ENCODE measurements at places on chromosomes 13 and 19.

DNA sequence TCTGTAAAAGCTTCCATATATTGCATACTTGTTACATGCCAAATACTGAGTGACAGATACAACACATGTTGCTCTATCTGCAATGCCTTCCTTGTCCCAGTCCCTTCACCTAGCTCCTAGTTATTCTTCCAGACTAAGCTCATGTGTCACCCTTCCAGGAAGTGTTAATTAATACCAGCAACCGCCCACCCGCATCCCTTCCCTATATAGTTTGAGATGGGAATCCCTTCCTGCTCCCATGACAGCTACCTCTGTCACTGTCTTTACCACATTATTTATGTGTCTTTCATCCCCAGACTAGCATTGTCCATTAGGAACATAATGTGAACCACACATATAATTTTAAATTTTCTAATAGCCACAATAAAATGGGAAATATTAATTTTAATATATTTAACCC, 49.5 kb upstream of the FRY start:
- no peak for DNase-seq

GRCh38 chr13:93355094-93355493, 128.5 kb downstream of the GPC6 start:
- DNase-seq: no peak

- DNase-seq: no peak
Measured at GRCh38 chr13:32594157-32594738, 8.0 kb downstream of the PDS5B start.

DNA sequence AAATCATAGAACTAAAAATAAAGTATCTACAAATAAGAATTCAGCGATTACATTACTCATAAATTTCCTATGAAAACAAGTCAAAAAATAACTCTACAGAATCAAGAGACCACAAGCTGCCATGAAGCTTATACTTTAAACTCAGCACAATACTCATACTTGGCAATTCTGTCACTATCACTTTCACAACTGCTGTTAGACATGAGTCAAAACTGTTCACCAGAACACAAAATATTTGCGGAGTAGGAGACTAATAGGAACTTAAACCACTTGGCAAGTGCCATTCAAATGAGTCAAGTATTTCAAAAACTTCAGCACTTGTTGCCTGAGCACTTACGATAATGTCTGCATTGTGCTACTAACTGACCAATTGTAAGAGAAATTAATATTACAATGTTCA, 387.8 kb upstream of the GPC6 start:
- no peak for DNase-seq

GRCh38 chr13:45951166-45951565, 99.6 kb upstream of the SIAH3 start:
- no peak for DNase-seq

DNA sequence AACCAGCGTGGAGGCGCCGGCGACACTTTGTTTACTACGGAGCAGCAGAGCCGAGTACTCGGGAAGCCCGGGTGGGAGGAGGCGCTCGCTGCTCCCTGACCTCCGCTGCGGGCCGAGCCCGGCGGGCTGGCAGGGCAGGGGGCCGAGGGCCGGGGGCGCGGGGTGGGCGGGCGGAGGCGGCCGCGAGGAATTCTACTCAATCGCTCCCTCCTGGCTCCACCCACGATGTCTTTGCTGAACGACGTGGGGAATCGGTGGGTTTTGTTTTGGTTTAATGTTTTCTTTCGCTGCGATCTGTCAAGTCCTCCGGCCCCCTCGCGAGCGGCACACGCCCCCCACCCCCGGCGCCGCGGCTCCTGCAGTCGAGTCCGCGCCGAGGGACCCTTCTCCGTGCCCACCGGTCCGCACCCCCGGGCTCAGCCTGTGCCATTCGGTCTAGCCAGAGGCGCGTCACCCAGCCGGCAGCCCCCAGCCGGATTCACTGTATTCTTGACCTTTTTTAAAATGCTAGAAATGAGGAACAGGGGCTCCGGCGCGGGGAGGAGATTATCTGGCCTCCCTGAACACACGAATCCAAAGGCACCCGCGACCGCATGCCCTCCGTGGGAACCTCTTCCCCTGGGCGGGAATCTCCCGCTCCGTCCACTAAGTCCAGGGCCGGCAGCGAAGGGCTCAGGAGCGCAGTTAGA, 636 bp upstream of the FOXO1 start:
- DNase-seq: no peak

DNA sequence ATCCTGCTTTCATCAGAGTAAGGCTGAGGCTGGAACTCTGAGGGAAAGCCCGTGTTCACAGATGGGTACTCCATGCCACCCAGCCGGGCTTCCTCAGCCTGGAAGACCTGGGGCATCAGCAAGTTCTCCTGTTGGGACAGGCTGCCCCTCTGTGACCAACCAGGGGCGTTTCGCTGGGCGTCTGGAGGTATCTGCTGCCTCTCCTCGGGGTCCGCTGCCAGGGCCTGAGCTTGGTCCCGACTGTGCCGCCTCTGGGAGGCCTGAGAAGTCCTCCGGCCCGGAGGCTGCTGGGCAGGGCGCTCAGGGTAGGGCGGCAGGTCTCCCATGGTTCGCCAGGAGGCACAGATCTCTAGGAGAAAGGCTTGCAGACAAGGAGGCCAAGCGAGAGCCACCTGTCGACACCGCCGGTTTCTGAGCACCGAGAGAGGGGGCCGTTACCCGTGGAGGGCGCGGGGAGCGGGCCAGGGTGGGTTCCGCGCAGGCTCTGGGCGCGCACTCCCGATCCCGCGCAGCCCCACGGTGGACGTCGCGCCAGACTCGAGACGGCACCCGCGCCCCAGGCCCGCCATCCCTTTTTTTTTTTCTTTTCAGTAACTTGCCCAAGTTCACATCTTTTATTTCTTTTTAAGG, at the start of gene RSPH6A:
RSPH6A (minus strand) TSS at position 458 of the 630 bp plus-strand sequence; CDS start at position 326, 132 bp downstream.
- no peak for DNase-seq

- no peak for DNase-seq
Measured at GRCh38 chr13:39245688-39246087, 207.4 kb downstream of the NHLRC3 start.

- DNase-seq: no peak
Measured at GRCh38 chr19:40687525-40688016, 2.9 kb downstream of the NUMBL start.

DNA sequence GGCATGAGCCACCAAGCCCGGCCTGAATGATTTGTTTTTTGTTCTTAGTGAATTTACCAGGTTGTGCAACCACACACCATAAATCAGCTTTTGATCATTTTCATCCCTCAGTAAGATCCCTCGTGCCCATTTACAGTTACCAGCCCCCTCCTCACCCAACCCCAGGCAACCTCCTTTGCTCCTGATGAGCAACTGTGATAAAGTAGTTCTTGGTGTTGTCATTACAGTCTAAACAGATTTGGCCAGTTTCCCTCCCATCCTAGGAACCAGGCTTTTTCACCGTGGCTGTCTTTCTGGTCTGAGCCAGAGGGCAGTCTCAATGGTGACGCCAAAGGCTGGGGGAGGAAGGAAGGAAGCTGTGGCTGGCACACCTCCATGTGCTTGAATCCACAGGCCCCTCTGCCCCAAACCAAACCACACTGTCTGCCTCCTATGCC, 61.2 kb upstream of the WDFY2 start:
- DNase-seq: no peak

- no peak for DNase-seq
Measured at GRCh38 chr19:38006361-38007045, 99.5 kb downstream of the SIPA1L3 start.

DNA sequence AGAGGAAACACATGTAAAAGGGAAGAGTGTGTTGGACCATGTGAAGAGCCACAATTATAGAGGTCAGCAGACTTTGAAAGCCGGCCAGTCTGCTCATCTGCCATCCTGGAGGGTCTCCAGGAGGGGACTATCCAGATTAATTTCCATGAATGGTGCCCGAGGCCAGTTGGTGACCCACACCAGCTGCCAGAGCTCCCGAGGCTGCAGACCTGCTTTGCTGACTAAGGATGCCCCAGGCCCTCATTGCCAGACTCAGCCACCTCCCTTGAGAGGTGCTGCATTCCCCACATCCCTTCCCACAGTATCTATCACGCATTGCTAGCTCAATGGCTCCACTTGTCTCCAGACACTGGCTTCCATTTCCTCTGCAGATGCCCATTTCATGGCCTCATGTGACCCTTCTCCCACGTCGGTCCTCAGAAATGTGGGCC, 110.3 kb downstream of the NALCN start:
- DNase-seq: no peak

- no peak for DNase-seq
Measured at GRCh38 chr19:56347163-56347778, 32.6 kb upstream of the ZSCAN5A start.

DNA sequence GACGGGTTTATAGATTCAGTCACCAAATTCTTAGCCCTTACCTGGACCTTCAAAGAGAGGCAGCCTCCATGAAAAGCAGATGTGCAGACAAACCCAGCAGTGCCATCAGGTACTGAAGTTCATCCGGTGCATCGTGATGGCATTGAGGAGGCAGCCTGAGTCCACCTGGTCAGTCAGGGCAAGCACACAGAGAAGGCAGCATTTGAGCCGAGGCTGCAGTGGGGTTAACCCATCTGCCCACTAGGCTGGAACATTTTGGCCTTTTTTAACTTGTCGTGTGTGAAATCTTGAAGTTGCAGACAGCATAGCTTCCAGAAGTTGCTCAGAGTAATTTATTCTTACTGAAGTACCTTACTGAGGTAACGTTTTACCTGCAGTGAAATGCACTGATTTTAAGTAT, 4.9 kb downstream of the LMO7 start:
- no peak for DNase-seq

DNA sequence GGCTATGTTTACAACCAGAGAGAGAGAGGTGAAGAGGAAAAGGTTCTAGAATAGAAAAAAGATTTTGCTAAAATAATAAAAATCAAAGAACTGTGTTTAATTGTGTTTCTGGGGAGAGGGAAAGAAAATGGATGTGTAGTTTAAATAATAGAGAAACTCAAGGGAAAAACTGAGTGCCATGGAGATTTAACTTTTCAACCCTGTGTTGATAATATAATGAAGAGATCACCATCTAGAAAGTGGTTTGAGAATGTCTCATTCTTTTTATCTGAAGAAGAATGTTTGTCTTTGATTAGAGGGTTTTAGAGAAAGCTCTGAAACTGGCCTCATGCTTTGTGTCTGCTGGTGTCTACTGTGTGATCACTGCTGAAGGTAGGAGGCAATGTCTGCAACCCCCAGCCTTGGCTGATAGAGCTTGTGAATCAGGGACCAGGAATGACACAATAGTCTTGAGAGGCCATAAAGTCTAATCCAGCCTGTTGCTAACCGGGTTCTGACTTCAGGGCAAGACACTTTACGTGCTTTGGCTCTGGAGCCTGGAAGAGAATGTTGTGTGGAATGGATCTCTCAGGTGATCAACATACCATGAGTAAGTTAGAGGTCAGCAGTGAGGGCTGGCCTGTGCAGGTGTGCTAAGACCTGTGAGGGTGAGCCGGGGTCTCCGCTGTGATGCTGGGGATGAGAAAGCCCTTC, 5.4 kb downstream of the COL4A2 start:
- DNase-seq: no peak

DNA sequence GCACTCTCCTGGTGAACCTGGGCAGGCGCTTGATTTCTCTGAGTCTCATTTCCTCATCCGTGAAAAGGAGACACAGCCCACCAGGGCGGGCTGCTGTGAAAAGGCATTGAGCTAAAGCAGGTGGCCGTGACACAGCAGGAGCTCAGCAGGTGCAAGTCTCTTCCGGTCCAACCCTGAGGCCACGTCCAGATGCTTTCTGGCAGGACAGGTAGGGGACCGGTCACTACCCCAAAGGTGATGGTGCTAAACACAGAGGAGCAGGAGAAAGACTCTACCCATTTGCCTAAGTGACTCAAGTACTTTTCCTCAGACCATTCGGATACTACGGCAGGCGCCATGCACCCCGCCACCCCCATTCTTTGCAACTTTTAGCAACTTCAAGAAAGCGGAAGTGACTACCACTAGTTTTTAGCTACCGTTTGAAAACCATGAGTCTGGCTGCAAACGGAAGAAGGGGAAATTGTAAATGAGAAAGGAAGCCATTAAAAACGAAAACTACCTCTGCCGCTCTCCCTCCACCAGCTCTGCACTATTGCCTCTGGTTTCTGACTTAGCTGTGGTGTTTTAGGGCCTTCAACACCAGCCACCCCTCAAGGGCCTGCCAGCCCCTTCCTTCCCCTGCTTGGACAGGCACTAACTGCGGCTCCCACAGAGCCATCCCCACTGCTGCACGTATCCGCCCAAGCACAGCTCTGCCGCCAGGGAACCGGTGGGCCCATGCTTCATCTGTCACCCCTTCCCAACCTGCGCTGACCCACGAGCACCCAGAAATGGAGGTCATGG, 4.8 kb downstream of the PPP6R1 start:
- no peak for DNase-seq

DNA sequence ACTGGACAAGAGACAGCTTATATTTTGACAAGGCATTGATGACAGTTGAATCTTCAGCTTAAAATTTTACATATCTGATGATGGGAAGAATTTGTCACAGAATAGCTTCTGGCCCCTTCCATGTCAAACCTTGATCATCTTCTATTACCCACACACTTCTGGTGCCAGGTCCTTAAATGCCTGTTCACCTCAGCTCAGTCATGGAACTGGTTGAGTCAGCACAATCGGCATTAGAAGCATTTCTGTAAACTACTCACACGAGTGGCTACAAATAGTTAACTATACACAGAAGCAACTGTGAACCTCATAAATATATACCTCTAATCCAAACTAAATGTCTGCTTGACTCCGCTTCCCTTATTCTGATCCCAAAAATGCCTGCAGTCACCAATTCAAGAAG, 161.2 kb downstream of the FOXO1 start:
- no peak for DNase-seq

DNA sequence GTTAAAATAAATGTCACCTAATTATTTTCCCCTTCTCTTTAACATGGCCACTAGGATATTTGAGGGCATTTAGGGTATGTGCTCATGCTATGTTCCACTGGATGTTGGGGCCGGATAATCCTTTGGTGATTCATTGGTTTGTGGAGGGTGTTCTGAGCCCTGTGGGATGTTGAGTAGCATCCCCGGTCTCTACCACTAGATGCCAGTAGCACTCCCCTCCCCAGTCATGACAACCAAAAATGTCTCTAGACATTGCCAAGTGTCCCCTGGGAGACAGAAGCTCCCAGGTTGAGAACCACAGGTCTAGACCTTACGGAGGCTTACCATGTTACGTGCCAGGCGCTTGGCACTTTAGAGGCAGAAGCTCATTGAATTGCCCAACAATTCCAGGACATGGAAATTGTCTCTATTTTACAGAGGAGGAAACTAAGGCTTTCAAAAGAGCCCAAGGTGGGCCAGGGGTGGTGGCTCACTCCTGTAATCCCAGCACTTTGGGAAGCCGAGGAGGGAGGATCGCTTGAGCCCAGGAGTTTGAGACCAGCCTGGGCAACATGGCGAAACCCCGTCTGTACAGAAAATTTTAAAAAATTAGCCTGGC, 14.1 kb downstream of the SHANK1 start:
- no peak for DNase-seq

- DNase-seq: no peak
Measured at GRCh38 chr13:79496188-79496587, 15.2 kb downstream of the NDFIP2 start.

Data from activated CD4-positive, CD25-positive, alpha-beta regulatory T cell (primary cell).